ENCODE measurements at places on chromosomes 7 and 10.

- no peak for DNase-seq
Measured at GRCh38 chr7:6266699-6267098, 5.7 kb downstream of the CYTH3 start.

- DNase-seq, result no peak
Measured at GRCh38 chr7:129642871-129643549, 31.5 kb downstream of the NRF1 start.

DNA sequence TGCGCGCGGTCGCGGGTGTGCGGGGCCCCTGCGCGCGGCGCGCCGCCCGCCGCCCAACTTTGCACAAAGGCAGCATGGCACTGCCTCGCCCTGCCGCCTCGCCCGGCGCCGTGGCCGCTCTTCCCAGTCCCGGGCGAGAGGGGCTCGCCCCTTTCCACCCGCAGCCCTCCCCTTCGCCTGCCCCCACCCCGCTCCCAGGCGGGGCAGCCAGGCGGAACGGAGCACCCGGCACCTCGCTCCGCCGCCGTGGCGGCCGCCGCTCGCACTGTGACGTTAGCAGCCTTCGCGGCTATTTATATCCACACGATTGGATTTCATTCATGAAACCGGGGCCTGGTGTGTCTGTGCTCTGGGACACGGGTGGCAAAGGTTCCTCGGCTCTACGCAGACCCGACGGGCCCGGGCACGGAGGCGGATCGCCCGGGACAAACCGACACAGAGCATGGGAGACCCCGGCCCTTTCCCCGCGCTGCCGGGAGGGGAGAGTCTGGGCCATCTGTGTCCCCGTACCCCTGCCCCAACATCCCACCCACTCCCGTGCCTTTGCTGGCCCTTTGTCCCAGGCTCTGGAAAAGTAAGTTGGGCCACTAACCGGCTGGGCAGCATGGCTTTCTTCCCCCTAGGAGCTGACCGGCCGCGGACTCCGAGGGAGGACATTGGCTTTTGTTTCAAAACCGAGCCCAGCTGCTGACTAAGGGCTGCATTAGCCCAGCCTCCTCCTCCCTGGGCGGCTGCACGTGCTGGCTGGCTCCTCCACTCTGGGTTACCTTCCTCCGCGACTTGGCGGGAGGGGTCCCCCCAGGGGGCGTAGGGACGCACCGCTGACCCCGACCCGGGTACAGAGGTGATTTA is at the start of gene RHOBTB1:
TSS of gene RHOBTB1 (minus strand) at position 128 of the 852 bp plus-strand sequence. CDS start 32,643 bp downstream, outside the sequence.
- no peak for DNase-seq

DNA sequence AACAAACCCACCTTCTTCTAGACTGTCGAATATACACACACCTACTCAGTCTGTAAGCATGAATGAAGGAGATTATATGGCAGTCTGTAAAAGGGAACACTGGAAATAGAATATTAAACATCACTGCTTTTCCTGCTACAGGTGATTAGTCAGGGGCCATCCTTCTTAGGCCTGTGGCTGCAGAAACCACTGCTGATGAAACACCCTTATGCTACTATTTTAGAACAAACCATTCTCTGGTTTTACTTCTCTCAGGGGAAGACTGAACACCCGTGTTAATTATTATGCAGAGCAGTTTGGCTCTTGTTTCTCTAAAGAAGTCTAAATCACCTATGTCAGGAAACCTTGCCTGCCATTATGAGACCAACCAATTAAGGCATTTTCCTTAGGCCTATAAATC is 351.1 kb upstream of the KLF6 start:
- DNase-seq, result no peak

DNA sequence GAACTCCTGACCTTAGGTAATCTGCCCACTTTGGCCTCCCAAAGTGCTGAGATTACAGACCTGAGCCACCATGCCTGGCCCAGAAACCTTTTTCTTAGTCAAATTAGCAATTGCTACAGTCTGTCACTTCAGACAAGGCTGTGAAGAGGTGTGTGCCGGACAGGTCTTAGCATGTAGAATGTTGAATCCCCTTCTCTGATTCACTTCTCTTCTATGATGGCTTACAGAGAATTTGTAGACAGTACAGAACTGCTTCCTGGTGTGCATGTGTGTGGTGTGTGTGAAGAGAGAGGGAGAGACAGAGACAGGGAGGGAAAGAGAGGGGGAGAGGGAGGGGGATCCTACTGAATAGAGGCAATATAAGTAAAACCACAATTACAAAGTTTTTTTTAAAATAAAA is 150.4 kb downstream of the PARD3 start:
- no peak for DNase-seq

GRCh38 chr10:127798111-127798510 is 61.1 kb downstream of the FOXI2 start:
- no peak for DNase-seq

- DNase-seq, result no peak
Measured at GRCh38 chr10:124032971-124033886, 60.2 kb downstream of the CHST15 start.

DNA sequence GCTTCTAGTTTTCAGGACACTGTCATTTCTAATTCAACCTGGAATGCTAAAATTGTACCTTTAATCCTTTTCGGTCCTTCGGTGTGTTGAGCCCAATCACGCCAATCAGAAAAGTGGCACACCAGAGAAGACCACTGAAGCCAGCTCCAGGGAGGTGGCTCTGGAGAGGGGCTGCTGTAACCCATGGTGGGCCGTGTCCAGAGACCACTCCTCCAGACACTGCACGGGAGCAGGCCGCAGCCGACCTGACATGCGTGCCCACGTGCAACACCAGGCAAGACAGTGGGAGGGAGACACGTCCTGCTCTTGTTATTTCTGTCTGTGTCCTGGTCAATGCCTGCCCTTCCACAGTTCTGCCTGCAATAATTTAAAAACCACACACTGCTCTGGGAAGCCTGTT is 246.1 kb downstream of the ZMYND11 start:
- DNase-seq, result no peak

DNA sequence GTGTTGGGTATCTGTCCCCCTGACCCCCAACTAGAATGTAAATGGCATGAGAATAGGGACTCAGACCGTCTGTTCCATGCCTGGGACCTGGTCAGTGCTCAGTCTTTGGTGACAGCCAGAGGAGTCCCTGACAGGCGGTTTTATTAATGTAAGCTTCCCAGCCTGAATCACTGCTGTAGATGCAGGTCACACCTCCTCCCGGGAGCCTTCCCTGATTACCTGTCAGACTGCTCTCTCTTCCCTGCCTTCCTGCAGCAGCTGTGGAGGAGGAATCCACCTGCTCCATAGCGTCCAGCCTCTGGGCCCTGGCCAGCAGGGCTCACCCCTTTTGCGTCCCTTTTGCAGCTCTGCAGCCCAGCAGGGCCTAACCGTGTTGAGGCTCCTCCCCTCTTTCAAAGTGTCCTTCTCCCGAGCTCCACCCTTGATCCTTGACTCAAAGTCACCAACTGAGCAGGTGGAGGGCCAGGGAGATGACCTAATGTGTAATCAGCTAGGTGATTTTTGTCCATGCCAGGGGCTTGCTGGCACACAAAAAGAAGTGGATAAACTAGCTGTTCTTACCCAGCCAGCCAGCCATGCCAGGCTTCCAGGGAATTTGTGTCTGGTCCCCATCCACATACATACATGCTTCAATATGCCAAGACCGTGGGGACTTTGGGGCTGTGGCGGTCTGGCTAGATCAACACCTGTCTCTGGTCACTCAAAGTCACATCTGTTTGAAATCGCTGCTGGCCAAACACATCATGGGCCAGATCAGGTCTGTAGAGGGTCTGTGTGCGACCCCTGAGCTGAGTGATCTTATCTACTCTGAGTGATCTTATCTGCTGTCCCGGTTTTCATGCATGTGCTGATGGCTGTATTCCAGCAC is 195.1 kb downstream of the CCDC3 start:
- no peak for DNase-seq

DNA sequence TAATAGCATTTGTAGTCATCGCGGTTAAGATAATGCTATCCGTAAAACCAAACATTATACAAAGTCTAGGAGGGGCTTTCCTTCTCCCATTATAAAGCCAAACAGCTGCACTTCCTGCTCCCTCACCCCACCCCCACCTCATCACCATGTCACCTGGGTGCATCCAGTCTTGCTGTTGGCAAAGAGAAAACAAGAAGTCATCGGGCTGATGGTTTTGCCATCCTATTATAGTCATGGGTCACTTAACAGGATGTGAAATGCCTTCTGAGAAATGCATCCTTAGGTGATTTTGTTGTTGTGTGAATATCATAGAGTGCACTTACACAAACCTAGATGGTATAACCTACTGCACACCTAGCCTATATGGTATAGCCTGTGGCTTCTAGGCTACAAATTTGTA is 157.0 kb downstream of the BMPER start:
- no peak for DNase-seq

DNA sequence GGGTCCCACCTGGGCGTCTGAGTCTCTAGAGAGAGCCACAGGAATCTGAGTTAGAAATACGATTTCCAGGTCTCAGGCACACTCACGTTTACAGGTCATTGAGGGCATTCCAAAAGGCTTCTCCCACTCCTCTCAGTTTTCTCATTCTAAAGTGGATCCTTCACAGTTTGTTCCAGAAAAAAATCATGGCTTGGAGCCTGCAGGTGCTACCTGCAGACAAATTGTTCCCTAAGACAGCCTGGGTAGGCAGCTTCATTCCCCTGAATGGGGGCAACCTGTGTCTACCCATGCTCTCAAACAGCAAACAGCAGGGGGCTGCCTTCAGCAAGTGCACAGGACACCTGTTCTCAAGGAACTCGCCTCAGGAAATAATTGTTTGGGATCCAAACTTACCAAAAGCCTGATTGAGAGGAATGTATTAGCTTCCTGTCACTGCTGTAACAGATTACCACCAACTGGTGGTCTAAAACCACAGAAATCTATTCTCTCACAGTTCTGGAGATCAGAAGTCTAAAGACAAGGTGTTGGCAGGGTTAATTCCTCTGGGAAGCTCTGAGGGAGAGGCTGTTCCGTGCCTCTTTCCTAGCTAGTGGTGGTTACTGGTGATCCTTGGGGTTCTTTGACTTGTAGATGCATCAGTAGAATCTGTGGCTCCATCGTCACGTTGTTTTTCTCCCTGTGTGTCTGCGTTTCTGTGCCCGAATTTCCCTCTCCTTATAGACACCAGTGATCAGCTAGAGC is 117.2 kb downstream of the RAB11FIP2 start:
- DNase-seq, result no peak

DNA sequence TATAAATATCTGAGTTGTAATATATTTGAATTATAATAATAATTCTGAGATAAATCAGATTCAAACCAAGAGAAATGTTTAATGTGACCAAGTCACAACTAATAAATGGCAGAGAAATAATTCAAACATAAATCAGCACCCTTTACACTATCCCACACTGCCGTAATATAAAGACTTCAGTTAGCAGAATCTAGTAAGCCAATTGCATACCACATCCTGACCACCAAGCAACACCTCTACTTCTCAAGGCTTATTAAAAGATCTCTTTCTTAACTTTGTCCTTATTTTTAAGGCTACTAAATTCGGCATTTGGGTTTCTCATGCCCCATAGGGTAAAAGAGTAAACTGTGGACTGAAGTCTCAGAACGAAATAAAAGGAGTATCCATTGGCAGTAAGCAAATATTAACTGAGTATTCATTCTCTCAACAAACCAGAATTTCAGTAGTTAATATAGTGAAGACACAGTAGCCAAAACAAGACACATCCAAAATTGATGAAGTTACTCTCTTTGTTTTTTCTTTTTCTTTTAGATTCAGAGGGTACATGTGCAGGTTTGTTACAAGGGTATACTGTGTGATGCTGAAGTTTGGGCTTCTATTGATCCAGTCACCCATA is 14.8 kb downstream of the ACBD5 start:
- no peak for DNase-seq

- no peak for DNase-seq
Measured at GRCh38 chr7:36827726-36828703, 103.7 kb upstream of the AOAH start.

DNA sequence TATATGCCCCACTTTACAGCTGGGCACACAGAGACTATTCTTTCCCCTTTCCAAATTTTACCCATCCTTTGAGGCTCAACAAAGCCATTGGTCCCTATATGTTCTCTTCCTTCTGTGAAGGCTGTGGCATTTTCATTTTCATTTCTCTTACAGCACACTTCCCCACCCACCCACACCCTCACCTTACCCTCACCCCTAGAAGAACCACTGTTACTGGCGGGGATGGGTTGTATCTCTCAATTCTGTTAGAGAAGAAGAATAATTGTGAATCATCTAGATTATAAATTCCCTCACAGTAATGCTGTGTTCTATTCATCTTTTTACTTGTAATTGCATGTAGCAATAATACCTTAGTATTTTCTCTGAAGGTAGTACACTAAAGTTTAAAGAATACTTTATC is 10.2 kb upstream of the CCDC71L start:
- DNase-seq, result no peak

GRCh38 chr10:71783917-71784678 is 10.8 kb upstream of the VSIR start:
- no peak for DNase-seq

DNA sequence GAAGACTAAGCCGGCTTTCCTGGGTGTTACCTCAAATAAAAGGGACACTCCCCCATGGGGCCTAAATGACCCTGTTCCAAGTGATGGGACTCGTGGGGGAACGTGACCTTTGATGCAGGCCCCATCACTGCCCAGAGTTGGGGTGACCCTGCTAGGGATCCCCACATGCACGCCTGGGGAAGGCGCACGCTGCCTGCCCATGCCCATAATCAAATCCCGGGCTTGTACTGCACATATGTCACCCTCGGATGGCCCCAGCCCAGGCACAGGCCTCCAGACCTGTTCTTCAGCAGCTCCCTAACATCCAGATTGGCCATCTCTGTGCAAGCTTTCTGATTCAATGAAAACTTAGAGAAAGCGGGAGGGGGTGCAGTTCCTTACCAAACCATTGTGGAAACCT is 14.7 kb downstream of the EBF3 start:
- DNase-seq, result no peak
